ENCODE measurements at places on chromosomes 3 and 15.

DNA sequence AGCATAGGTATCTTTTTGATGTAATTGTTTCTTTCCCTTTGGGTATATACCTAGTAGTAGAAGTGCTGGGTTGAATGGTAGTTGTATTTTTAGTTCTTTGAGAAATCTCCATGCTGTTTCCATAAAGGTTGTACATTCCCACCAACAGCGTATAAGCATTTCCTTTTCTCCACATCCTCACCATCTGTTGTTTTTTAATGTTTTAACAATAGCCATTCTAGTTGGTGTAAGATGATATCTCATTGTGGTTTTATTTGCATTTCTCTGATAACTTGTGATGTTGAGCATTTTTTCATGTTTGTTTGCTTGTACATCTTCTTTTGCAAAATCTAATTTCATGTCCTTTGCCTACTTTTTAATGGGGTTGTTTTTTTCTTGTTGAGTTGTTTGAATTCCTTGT lies 80.0 kb upstream of the TMC3 start:
- DNase-seq, result no peak

DNA sequence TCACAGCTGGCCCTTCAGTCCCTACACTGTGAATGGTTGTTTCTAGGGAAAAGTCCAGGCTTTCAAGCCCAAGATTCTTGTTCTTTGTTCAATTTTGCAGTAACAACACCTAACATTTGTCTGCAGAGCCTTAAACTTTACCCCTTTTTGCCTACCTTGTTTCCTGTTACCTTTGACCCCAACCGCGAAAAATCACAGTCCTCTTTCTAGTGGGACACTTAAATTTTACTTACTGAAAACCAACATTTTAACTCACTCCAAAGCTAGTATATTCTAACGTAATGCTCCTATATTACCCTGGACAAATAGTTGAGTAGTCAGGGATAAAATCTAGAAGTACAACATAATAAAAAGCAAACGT lies 649 bp upstream of the PIK3CB start:
- DNase-seq, result no peak

GRCh38 chr3:118968640-118969039 lies 66.0 kb downstream of the IGSF11 start:
- DNase-seq, result no peak

- DNase-seq, result no peak
These were observed 359.1 kb downstream of the EPHB1 start for GRCh38 chr3:135154186-135154585.

DNA sequence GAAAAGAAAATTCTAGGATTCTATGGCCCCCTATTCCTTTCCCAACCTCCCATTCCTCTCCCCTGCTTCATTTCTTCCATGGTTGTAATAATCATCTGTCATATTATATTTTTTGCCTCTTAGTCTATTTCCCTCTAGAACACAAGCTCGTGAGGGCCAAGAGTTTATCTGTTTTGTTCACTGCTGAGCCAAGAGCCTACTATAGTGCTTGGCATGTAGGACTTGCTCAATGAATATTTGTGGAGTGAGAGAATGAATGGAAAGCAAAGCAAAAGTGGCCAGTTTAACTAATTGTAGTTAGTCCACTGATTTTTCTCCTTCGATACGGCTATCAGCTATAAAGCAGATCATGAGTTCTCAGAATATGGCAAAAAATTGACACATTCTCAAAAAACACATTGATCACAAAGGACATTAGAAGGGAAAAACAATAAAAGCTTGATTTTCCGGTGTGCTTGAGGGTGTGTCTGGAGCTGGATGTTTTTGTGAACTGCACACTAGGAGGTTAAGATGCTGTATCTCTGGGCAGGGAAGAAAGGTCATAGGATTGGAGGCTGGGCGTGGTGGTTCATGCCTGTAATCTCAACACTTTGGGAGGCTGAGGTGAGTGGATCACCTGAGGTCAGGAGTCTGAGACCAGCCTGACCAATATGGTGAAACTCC lies 25.0 kb upstream of the CTSH start:
- no peak for DNase-seq

DNA sequence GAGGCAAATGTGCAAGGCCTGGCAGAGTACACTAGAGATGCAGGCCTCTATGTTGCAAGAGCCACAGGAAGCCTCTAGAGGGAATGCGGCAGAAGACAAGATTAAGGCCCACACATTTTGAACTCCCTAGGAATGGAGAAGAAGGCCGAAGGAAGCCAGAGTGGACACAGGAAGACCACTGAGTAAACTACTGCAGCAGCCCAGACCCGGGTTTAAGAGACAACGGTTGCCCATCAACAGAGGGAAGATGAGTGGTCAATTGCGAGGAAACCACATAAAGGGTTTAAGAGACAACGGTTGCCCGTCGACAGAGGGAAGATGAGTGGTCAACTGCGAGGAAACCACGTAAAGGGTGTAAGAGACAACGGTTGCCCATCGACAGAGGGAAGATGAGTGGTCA lies 14.6 kb downstream of the CHSY1 start:
- no peak for DNase-seq

GRCh38 chr3:27454461-27454860 lies 29.7 kb downstream of the SLC4A7 start:
- no peak for DNase-seq
